Amniotic stem cell (primary cell): ENCODE measurements at places on chromosomes 6 and 20.

DNA sequence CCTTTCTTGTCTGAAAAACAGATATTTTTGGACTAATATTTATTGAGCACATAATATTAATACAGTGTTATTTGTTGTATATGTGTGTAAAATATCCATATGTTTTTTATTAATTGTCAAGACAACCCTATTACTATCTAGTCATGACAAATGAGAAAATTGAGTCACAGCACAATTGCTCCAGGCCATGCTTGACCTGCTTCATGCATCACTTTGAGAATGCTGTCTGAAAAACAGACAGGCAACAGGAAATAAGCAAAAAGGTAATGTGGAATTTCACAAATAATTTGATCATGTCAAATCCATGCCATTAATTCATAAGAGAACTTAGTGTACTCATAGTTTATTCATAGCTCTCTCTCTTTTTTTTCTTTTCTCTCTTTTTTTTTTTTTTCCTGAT lies 246.5 kb downstream of the RIMS1 start:
- DNase-seq: no peak

DNA sequence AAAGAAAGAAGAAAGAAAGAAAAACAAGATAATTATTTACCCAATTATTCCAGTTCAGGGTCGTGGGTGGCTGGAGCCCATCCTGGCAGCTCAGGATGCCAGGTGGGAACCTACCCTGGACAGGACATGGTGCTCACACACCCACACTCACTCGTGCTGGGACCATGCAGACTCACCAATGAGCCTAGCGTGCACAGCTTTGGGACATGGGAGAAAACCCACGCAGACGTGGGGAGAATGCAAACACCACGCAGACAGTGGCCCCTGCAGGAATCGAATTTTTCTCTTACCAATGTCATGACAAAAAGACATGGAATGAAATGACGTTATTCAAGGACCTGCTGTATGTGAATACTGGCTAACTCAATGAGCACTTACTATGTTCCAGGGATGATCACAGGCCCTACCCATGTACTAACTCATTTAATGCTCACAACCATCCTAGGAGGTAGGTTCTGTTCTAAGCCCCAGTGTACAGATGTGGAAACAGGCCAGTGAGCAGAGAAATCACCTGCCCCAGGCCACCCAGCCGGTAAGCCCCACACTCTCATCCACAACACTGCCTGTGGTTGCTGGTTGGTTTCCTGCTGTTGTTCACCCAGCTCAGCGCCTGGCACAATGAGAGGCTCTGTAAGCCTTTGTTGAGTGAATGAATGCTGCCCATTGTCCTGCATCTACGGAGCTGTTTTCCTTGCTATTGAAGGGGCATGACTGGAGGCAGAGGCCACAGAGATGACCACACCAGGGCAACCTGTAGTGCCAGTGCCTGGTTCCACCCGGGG lies 6.8 kb upstream of the PI16 start:
- DNase-seq: no peak

- no peak for DNase-seq
These were observed 70.6 kb downstream of the OLIG3 start for GRCh38 chr6:137423451-137424168.

DNA sequence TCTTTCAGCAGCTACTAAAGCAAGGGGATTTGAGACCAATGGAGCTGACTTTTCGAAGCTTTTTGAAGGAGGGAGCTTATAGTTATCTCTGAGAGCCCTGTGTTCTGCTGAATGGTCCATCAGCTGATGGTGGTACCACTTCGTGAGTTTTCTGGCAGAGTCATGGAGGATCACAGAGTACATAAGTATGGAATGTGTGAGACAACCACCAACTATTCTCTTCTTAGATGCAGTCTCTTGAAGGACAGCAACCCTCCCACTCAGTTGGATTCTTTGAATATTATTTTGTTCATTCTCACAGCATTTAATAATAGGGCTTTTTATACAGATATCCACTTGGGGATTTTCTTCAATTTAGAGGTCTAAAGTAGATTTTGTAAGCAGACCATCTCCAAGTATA lies 75.3 kb downstream of the ELOVL2 start:
- peak; percentile 36 for DNase-seq

GRCh38 chr6:30136570-30137286 lies 788 bp downstream of the TRIM40 start:
- DNase-seq: no peak
